Muscle of back (tissue), 13 donors: ENCODE measurements at places on chromosomes 13 and 19.

DNA sequence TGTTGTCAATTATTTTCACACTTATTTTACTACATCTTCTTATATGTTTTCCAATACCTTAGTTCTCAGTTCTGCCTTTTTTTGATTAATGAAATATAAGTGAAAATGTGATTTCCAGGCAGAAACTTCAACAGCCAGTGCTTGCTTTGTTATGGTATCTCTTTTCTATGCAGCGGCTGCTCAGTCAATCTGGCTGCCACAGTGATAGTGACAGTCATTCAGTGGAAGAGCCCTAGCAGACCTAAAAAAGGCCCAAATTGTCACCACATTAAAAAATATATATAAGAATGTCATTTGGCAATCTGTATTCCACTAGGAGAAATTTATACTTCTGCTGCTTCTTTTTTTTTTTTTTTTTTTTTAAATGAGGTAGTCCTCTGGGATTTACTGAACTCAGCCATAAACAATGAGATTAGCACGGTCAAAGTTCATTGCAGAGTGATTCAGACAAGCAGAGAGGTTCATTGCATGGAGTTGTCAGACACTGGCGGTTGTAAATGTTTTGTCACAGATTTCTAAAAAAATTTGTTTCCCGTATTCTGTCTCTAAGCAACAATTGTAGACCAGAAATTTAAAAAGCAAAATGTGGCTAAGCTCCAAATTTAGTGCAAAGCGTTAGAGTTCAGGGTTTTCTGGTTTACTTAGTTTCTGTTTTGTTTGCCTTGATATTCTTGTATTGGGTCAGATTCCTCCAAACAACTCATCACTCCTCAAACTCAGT is 94.7 kb upstream of the PRR20A start:
- peak; percentile 4 for DNase-seq

- DNase-seq, result no peak
Observed at GRCh38 chr19:18788529-18789421, 2.3 kb downstream of the COMP start.

- DNase-seq, result no peak
Observed at GRCh38 chr13:114079601-114080536, 52.6 kb downstream of the RASA3 start.

GRCh38 chr13:40651866-40652587 is 14.4 kb downstream of the FOXO1 start:
- DNase-seq, result no peak

DNA sequence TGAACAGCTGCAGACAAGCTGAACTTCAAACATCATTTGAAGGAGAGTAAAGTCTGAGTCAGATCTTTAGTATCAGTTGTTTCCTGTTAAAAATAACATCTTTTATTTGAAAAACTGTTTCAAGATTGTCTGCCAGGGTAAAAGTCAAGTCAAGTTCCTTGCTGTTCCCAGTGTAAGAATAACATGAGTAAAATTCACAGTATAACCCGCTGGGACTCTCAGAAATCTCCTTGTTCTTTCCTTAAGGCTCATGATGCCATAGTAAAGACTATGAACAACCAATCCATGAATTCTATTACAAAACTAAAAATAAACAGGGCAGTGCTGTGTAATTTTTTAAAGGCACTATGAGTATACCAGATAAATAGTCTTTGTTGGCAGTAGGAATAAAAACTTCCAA is 112.9 kb downstream of the IRS2 start:
- DNase-seq, result no peak

GRCh38 chr13:21240586-21240985 is 64.1 kb downstream of the MRPL57 start:
- DNase-seq, result no peak

GRCh38 chr19:41225238-41226052 is 6.4 kb downstream of the AXL start:
- peak; percentile 97 for DNase-seq

DNA sequence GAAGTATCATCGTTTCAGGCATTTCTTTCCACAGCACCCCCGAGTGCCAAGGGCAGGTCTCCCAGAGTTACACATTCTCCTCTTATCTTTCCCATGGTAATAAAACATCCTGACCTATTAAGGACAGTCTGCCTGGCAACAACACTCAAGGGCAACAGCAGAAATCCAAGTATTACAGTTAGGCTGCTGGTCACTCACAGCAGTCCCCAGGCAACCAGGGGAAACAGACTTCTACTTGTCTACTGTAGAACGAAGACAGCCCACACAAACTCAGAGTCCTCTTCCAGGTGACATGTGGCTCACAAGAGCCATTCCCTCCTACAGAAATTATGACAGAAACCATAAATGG is 24.3 kb downstream of the RCBTB1 start:
- no peak for DNase-seq

DNA sequence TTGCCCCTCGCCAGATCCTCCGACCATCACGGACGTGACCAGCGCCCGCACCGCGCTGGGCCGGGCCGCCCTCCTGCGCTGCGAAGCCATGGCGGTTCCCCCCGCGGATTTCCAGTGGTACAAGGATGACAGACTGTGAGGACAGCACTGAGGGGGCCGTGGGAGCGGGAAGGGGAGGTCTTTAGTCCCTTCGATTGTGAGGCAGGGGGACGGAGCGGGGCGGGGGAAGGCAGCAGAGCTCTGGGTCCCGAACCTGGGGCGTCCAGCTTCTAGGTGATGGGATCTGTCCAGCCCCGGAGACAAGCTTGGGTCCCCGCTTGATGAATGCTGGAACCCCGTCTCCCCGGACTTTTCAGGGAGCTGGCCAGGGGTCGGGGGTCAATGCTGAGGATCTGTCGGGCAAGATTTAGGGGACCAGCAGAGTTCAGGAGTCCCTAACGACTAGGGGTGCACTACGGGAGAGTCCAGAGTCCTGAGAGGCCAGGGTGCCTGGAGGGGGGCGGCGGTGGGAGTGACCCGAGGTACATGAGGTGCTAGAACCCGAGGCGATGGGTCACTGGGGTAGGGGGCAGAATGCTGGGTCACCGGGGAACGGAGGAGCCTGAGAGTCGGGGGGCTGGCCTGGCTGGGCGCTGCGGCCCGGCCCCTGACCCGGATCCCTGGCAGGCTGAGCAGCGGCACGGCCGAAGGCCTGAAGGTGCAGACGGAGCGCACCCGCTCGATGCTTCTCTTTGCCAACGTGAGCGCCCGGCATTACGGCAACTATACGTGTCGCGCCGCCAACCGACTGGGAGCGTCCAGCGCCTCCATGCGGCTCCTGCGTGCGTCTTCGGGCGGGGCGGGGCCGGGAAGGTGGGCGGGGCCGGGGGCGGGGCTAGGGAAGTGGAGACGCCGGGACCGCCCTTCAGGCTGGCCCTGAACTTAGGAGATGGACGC is 14.6 kb downstream of the VSIG10L start:
- no peak for DNase-seq

DNA sequence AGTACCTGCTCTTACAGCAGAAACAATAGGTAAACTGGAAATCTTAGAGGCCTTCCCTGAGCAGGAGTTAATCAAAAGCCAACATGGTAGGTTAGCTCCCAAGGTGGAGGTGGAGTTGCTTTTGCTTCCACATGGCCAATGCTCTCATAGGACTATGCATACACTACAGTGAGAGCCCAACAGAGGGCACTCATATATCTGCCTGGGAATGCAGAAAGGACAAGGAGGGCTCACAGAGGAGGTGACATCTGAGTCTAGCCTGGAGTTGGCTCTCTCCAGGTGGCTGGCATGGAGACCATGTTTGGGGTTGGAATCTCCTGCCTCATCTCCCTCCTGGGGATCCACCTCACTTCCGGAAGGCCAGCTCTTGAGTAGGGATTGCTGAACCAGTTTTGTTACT is 34.6 kb downstream of the ATP8A2 start:
- DNase-seq, result no peak

GRCh38 chr19:27822336-27822735 is 1390.6 kb downstream of the UQCRFS1 start:
- no peak for DNase-seq

DNA sequence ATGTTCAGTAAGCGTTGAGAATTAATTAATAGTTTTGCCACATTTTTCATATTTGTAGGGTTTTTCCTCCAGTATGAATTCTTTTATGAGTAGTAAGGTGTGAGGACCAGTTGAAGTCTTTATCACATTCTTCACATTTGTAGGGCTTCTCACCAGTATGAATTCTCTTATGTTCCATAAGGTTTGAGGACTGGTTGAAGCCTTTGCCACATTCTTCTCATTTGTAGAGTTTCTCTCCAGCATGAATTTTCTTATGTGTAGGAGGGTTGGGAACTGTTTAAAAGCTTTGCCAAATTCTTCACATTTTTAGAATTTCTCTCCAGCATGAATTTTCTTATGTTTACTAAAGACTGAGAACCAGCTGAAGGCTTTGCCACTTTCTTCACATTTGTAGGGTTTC is 40.3 kb downstream of the ZNF208 start:
- DNase-seq, result no peak

DNA sequence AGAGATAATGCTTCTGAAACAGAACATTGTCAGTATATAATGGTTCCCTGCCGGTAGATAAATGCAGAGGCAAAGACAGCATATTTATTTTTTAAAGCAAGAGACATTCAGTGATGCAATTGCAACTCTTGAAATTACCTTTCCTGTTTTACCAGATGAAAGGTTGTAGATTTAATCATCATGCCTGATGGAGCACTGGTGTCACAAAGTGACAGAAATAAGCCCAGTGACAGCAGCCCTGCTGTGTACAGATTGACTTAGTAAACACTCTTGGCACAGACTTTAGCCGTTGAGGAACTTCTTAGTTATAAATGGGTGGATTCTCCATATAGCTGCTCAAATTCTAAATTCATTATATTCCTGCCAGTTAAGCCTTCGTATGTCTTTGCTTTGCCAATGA is 172.5 kb downstream of the ITGBL1 start:
- DNase-seq, result no peak

- no peak for DNase-seq
Observed at GRCh38 chr13:27440408-27440807, 10.0 kb downstream of the MTIF3 start.

- DNase-seq, result no peak
Observed at GRCh38 chr13:40207001-40207478, 459.4 kb downstream of the FOXO1 start.

- DNase-seq, result no peak
Observed at GRCh38 chr19:47405854-47406417, 13.4 kb downstream of the MEIS3 start.

GRCh38 chr13:58318495-58319167 is 687.1 kb downstream of the PCDH17 start:
- DNase-seq, result no peak

GRCh38 chr19:40567040-40567749 is 9.5 kb upstream of the SHKBP1 start:
- no peak for DNase-seq

GRCh38 chr13:75558145-75558840 is 8.7 kb downstream of the UCHL3 start:
- no peak for DNase-seq

DNA sequence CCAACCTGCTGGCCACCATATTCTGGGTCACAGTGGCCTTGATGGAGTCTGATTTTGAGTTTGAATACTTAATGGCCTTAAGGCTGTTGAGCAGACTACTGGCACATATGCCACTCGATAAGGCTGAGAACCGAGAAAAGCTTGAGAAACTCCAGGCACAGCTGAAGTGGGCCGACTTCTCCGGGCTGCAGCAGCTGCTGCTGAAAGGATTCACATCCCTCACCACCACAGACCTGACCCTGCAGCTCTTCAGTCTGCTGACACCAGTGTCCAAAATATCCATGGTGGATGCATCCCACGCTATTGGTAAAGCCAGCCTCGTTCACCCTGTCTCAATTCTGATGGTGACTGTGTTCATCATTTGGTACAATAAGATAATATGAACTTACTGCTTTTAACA is 77.5 kb downstream of the ZAR1L start:
- no peak for DNase-seq

GRCh38 chr19:46350758-46351159 is 3.9 kb downstream of the PPP5C start:
- DNase-seq, result no peak

GRCh38 chr13:83765796-83766195 is 116.5 kb downstream of the SLITRK1 start:
- DNase-seq, result no peak

GRCh38 chr13:66409542-66409941 is 820.6 kb downstream of the PCDH9 start:
- DNase-seq, result no peak

GRCh38 chr19:7505288-7505681 is 10.6 kb upstream of the ZNF358 start:
- no peak for DNase-seq

DNA sequence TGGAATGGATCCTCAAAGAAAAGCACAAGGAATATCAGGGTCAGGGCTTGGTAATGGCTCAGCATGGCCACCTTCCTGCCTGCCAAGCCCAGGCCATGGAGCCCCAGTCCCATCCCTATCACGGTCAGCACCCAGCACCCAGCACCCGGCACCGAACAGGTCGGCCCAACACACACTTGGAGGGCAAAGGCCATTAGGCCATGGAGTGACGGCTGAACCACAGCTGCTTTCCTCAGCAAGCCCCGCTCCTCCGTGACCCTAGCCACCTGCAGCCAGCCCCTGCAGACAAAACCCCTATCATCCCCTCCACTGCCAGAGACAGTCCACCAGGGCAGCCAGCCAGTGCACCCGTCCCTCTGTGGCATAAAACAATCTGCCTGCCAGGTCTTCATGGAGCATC is 20.6 kb downstream of the PEPD start:
- DNase-seq, result no peak

GRCh38 chr13:81609335-81609734 is 1268.4 kb upstream of the SPRY2 start:
- DNase-seq, result no peak

GRCh38 chr19:58544591-58545285 is 874 bp downstream of the TRIM28 start:
- DNase-seq, result peak; percentile 84

DNA sequence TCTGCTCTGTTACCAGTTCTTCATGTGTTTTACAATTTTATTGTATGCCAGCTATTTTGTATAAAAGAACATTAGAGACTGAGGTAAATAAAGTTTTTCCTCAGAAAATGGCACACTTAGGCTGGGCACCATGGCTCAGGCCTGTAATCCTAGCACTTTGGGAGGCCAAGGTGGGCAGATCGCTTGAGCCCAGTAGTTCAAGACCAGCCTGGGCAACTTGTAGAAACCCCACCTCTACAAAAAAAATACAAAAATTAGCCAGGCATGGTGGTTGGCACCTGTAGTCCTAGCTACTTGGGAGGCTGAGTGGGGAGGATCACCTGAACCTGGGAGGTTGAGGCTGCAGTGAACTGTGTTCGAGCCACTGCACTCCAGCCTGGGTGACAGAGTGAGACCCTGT is 32.0 kb downstream of the CCDC8 start:
- DNase-seq, result no peak

GRCh38 chr19:38812009-38812840 is 520 bp downstream of the LGALS4 start:
- DNase-seq, result no peak

GRCh38 chr19:46080561-46080960 is 39.8 kb upstream of the IGFL4 start:
- DNase-seq, result peak; percentile 90

- DNase-seq, result peak; percentile 96
Observed at GRCh38 chr13:33204130-33204927, 81.2 kb downstream of the STARD13 start.

- DNase-seq, result no peak
Observed at GRCh38 chr19:4984438-4984990, 15.6 kb downstream of the KDM4B start.
